Suprapubic skin (tissue), 4 donors: ENCODE measurements at places on chromosomes 5 and 9. TPM values are rescaled to one million over a fixed set of nuclear protein-coding genes. Genes with fewer than 3 reads are reported as not detected.

GRCh38 chr5:174825587-174825986 is 101.2 kb downstream of the MSX2 start:
- DNase-seq = no peak

DNA sequence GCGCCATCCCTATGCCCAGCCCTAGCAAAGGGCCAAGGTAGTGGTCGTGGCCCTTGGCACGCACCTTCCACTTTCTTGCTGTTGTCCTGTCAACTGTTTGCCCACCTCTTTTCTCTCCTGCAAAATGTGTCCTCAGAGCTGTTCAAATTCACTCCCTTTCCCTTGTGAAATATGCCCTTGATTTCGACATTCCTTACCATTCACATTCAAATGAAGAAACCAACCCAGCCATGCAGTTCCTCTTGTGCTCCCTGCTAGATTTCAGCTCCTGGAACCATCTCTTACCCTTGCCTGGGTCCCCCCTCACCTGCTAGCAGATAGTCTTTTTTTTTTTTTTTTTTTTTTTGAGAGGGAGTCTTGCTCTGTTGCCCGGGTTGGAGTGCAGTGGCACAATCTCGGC is 19.6 kb upstream of the HRH2 start:
- DNase-seq = no peak

DNA sequence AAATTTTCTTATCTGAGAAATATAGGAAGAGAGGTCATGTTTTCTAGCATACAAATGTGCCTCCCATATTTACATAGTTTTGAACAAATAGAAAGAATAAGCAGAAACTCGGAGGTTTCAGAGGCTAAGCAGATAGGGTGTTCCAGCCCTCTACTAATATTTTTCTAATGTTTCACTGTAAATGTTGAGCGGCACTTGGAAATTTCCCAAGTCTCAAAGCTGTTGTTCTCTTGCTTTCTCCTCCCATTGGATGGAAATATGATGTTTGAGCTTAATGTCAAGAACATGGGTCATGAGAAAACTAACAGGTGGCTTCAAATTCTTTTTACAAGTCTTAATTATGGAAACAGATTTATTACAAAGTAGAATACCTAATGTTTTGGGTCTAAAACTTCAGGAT is 5.1 kb downstream of the SPINK1 start:
- DNase-seq = no peak

GRCh38 chr9:134689321-134690181 is 47.9 kb downstream of the COL5A1 start:
- no peak for DNase-seq

- no peak for DNase-seq
Measured at GRCh38 chr9:126935630-126936029, 21.0 kb downstream of the RALGPS1 start.

DNA sequence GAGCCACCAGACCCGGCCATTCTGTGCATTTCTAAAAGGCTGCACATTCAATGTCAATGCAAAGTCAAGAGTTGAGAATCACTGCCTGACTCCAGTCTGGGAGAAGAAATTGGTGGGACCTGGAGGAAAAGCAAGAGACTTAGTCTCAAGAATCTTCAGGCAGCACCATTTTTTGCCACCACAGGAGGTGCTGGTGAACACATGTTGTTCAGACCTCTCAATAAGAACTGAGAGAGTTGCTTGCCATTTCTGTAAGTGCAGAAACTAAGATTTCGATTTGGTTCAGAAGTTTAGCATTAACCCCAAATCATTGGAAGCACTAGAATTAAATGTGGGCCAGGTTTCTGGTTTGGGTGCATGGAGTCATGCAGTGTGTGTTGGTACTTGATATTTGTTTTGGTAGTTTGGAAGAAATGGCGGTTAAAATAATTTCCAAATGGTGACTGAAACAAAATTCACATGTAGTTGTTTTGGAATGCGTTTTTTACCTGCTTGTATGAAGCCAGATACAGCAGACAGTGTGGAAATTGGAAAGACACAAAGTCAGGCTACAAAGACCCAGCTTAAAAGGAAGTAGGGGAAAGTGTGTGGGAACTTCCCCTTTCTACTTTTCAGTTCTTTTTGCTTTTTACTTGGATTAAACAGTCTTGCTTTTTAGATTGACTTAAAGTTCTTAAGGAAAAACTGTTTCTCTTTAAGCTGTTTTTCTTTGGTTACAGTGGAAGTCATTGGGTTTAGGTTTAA is 20.4 kb downstream of the PDE8B start:
- DNase-seq = no peak

- DNase-seq = no peak
Measured at GRCh38 chr5:157607371-157608161, 32.0 kb upstream of the ADAM19 start.

DNA sequence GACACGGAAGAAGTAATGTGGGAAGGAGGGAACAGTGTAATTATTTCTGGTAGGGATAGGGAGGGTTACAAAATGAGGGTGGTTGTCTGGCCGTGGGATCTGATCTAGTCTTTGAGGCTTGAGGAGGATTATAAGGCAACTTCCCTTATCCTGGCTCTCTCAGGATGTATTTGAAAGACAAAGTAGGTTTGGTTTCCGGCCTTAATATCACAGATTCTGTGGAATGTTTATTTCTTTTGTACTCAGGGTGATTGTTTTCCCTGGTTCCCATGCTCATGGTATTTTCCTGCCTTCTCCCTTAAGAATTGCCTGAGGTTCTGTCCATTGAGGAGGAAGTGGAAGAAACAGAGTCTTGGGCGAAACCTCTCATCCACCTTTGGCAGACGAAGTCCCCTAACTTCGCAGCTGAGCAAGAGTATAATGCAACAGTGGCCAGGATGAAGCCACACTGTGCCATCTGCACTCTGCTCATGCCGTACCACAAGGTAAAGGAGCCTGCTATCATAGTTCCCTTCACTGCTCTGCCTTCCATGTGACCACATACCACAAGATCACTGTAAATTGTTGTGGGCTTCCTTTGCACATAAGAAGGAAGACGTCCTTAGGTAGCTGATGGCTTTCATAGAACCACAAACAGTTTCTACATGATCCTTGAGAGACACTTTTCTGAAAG is 253.8 kb downstream of the KDM4C start:
- DNase-seq = no peak

DNA sequence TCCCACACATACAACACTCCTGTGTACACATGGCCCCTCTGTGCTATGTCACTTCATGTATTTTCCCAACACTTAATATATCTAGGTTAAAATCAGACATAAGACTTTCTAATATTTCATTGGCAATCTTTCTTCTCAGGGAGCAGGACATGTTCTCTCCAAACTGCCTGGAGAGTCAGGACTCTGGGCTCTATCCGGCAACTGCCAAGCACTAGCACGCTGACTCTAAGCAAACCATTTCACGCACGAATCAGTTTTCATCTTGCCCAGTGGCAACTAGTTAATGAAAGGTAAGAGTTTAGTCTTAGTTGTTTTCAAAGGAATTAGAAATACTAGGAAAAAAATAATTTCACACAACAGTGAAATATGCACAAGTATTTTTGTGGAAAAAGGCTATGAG is 124.8 kb downstream of the NFIB start:
- DNase-seq = no peak

GRCh38 chr9:38765101-38765500 is 45.2 kb upstream of the FAM240B start:
- no peak for DNase-seq

DNA sequence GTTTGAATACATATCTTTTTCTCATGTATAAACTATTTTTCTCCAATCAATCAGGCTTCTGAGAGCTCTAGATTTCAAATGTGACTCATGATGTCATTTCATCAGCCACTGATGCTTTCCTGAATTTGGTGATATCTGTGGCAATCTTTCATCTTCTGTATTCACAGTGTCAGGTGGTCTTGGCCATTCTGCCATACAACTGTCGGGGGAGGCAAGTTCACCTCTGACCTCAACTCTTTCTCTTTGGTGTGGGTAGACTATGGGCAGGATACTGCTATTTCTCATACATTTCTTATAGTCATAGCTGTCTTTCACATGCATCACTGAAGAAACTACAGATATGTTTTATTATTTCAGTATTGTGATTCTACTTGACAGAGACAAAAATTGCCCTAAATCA is 414.1 kb upstream of the MEF2C start:
- DNase-seq = no peak

DNA sequence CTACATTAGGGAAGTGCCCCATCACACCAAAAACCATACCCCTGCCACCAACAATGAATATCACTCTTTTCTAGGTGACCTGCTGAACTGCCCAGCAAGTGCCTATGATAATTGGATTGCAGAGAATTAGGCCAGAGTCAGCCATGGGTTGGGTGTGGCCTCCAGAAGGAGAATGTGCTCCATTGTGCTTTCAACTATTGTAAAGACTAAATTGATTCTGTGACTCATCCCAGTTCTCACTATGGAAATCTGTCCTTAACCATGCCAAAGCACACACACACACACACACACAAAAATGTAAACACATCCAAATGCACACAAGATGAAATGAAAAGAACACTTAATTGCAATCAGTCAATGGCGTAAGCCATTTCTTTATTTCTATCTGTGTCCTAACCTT is 25.7 kb downstream of the DRD1 start:
- no peak for DNase-seq

GRCh38 chr5:159061179-159061796 is 38.4 kb downstream of the EBF1 start:
- peak; percentile 84 for DNase-seq

GRCh38 chr9:113963696-113964494 is 87.8 kb downstream of the ZNF618 start:
- peak; percentile 16 for DNase-seq

GRCh38 chr5:172626031-172626581 is 15.0 kb upstream of the NEURL1B start:
- peak; percentile 36 for DNase-seq

DNA sequence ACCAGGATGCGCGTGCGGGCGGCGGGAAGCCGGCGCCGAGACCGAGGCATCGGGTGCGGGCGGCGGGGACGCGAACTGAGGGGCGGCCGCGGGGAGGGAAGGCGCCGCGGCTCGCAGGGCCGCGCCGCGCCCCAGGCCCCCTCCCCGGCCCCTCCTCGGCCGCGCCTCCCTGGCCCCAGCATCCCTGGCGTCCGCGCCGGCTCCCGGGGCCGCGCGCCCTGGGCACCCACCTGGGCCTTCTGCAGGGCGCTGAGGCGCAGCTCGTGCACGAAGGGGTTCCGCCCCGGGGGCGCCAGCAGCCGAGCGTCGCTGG is 324 bp downstream of the LPCAT1 start:
- no peak for DNase-seq

DNA sequence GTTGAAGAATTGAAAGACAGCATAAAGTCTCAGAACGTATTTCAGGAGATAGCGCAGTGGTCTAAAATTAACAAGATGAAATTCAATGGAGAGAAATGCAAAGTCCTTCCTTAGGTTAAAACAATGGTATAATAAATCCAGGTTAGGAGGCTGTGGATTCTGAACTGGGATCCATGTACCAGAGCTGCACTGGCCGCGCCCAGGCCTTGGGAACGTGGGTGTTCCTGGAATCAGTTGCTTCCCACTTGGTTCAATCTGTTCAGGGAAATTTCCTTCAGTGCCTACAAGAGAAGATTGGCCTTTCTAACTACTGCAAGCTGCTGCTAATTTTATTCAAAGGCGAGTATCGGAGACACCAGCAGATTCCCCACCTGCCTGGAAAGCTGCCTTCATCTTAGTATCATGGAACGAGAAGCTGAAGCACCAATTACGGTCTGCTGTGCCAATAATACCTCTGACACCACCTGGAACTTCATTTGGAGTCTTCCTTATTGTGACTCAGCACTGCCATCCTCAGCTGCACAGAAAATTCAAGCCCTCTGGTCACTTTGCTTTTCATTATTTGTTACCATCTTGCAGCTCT is 14.3 kb upstream of the CTNND2 start:
- DNase-seq = no peak

- no peak for DNase-seq
Measured at GRCh38 chr5:122704247-122705036, 70.4 kb upstream of the SNX2 start.

- DNase-seq = no peak
Measured at GRCh38 chr5:37428044-37428443, 48.9 kb downstream of the WDR70 start.

DNA sequence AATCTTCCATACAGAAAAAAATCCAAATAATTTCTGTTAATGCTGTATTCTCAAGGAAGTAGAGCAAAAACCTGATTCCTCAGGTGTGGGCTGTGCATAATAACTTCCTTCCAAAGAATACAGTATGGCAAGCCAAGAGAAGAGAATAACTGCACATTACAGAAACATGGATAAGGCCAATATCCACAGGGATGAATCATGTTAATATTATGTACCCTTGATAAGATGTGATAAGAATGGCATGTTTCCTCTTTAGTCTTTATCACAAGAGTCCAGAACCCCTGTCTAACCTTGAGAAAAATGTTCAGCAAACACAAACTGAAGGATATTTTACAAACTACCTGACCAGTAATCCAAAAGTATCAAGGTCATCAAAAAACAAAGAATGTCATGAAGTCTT is 795.8 kb downstream of the SEMA5A start:
- DNase-seq = no peak

DNA sequence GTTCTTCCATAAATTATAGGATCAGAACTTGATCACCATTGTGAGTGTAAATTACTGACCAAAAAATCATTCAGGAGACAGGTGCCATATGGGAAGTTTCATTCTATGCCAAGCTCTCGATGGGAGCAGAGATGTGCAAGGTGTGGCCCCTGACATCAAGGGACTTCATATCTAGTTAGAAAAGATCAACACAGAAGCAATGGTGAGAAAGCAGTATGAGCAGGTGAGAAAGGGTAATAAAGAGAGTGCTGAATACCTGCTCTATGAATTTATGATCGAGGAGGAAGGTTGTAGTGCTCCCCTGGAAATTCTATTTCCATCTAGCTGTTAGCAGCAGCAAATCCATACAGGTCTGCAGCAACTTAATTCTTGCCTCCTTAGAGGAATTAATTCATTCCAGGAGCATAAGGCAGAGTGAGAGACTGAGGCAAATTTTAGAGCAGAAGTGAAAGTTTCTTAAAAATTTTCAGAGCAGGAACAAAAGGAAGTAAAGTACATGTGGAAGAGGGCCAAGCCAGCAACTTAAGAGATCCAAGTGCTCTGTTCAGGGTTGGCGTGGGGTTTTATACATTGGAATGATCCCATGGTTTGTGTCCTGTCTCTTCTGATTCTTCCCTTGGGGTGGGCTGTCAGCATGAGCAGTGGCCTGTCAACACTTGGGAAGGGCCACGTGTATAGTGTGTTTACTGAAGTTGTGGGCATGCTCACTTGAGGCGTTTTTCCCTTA is 181.8 kb downstream of the SAXO1 start:
- DNase-seq = no peak

Gene SPATA31D4
- not detected for total RNA-seq

Gene CAMK4
- 0.05 TPM for total RNA-seq

Gene CDKN2B-AS1
- total RNA-seq = not detected

Gene TOR4A
- total RNA-seq = 9.2 TPM

Gene PCDHA11
- total RNA-seq = not detected

Gene ERP44
- 13.0 TPM for total RNA-seq

Gene ZNF608
- 7.0 TPM for total RNA-seq

Gene HMMR
- total RNA-seq = 2.2 TPM

Gene TMEM171
- 1.7 TPM for total RNA-seq

Gene PCDHB4
- total RNA-seq = 1.8 TPM

Gene MPDZ
- 13.4 TPM for total RNA-seq

Gene PHF24
- total RNA-seq = 0.89 TPM

Gene SMC2
- total RNA-seq = 7.7 TPM
